Stimulated activated CD4-positive, alpha-beta T cell treated with anti-CD3 and anti-CD28 coated beads, Interleukin-12 subunit alpha, Interleukin-12 subunit beta, amount 100 ng/mL, for 4 hours (primary cell): ENCODE measurements at places on chromosomes 2 and 18.

DNA sequence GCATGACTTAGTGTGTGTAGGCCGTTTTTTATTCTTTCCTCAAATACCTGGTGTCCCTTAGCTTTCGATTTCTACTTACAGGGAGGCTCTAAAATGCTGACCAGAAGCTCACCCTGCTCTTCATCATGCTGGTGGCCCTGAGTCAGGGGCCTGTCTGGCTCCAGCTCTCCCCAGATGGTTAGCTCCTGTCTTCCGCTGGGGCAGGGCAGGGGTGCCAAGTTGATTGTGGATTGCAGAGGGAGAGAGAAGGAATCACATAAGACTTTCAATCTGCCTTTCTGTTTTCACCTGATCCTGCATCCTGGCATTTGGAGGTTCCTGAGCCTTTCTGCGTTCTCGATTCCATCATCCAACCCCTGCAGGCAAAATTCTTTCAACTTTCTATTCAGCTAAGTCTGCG is 4.2 kb downstream of the CIB4 start:
- no peak for DNase-seq

DNA sequence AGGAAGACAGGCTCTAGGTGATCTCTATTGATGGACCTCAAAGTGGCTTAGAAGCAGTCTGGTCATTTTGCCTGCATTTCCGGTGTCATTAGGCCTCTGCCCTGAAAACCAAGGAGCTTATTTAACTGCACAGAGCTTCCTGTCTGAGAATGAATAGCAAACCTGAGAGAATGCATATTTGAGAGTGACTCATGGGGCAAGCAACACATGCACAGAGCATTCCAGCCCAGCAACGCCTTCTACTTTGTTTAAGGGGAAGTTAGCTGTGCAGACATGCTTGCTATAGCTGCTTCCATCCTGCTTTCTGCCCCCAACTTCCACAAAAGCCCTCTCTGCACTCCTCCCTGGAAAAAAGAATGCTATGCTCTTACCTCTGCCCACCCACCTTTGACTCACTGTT is 232.8 kb downstream of the GRB14 start:
- no peak for DNase-seq

GRCh38 chr2:219086196-219086595 is 25.5 kb upstream of the IHH start:
- DNase-seq = no peak

DNA sequence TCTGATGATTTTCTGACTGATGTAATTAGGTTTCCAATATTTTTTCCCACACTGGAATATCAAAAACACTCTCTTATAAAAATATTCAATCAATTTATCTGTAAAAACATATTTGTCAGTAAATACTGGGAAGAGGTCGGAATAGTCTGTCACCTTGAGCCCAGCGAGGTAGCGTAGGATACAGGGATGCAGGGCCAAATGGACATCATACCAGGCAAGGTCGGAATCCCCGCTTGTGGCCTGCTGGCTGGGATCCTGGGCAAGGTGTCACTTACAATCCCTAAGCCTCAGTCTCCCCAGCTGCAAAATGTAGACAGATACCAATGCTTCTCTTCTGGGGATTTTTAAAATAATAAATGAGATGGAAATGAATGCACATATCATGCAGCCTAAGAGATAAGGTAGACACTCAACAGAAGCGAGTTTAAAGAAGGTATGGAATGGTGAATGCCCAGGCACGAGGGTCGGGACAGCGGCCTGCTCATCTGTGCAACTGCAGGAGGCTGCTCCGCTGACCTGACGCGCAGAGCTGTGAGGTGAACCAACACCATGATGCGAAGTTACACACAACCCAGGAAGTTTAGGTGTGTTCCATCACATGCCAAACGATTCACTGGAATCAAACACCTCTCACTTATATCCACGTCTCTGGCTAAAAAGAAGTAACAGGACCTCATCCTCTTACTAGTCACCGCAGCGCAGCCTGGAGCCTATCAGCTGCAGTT is 98.2 kb downstream of the EIPR1 start:
- DNase-seq = no peak

GRCh38 chr2:130874512-130874911 is 37.8 kb downstream of the ARHGEF4 start:
- no peak for DNase-seq

DNA sequence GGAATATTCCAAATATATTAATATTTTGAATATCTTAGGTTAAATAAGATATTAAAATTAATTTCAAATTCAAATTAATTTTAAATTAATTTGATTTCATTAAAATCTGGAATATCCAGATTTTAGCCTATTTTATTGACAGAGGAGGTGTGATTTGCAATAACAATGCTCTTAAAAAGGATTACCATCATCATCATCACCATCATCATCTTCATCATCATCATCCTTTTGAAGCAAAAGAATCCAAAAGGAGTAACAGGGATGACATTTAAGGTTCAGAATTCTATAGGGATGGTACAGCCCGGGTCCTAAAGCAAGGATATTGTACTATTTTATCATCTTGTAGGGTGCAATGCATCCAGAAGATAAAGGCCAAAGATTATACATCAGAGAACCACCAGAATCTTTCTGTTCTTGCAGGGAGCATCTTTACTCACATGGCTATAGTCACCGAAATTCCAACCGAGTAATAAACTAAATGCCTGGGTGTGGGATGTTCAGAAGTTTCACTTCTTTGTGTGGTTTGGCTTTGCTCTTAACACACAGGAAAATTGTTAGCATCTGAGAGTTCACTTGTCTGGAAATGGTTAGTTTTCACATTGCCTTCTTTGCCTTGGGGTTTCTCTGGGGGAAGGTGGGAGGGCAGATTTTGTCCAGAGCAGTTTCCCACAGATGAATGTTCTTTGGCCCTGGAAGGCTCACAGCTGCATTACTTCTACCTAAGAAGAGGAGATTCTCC is 99.1 kb upstream of the ITGA6 start:
- no peak for DNase-seq

GRCh38 chr18:38307914-38308313 is 742.3 kb upstream of the CELF4 start:
- no peak for DNase-seq

DNA sequence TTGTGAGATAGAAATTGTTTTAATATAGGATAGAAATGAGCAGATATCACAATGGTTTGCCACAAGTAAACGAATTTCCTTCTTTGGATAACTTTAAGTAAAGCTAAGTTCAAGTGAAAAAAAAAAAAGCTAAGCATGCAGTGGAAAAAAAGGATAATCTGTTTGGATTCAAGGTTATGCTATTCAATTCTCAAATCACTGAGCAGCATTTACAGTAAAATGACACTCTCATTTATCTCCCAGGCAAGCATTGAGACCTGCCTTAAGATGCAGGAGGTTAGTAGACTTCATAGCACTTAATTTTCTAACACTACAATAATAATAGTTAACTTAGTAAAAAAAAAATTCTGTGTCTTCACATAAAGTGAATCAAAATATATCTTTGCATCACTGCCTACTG is 351.3 kb downstream of the NRXN1 start:
- DNase-seq = no peak
